ENCODE measurements at places on chromosomes 2 and 18.

DNA sequence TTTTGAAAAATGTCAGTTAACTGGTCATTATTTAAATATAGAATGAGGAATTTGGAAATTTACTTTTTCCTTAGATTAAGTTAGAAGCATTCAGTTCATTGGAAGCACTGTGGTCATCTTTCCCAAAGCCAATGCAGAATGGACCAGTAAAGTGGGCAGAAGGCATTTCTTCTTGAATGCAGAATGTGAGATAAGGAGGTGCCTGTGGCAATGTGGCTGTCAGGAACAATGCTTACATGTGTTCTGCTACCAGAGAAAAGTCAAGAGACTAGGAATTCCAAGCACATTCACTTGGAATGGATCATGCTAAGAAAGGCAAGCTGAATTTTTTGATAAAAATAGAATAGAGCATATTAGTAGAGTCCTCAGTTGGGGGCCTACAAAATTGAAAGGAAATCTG, 295.0 kb upstream of the KCNH7 start:
- DNase-seq: no peak

GRCh38 chr2:47208852-47209606, 53.9 kb upstream of the STPG4 start:
- DNase-seq: no peak

DNA sequence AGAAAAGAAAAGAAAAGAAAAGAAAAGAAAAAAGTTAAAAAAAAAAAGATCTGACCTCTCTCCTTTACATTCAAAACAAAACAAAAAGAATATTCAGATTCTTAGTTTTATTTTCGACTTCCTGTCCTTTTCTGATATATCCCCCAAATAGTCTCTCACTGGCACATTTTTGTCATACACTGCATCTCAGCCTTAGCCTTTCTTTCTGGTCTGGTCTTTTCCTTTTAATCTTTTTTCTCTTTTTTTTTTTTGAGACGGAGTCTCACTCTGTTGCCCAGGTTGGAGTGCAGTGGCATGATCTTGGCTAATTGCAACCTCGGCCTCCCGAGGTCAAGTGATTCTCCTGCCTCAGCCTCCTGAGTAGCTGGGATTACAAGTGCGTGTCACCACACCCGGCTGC, 1.6 kb upstream of the RIOK3 start:
- no peak for DNase-seq

GRCh38 chr2:7281231-7282201, 364.3 kb downstream of the RNF144A start:
- no peak for DNase-seq

DNA sequence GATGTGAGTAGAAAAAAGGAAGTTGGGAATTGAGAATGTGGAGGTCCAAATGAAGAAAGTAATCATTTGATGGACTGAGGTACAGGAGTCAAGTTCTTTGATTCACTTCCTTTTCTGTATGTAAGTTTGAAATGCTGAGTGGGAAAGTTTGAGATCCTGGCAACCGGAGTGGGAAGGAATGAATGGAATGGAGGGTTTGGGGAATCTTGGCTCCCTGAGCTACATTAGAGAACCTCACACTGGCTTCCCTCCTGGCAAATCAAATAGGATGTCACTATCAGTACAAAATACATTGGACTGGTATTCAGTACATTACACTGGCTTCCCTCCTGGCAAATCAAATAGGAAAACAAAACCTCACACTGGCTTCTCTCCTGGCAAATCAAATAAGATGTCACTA, 9.8 kb upstream of the RNF138 start:
- DNase-seq: no peak

- no peak for DNase-seq
Observed at GRCh38 chr2:149989447-149990063, 402.0 kb upstream of the MMADHC start.

DNA sequence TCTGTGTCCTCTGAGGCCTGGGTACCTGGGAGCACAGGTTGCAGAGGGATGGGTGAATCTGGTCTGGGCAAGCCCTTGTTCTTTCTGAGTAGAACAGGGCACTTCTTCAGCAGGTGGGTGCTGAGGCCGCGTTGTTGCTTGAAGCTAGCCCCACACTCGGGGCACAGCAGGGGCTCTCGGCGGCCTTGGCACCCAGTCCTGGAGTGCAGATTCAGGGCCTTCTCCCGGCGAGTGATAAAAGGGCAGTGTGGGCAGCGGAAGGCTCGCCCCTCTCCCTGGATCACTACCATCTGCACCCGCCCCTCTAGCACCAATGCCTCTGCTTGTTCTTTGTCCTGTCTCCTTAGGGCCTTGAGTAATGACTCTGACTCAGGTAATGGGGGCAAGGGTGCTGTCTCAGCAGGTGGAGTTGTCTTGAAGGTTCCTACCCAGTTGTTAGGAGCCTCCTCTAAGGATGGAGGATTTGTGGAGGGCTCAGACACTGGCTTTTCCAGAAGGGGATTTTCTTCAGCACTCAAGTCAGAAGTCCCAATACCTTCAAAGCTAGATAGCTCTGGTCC, 15.6 kb downstream of the ZNF142 start:
- no peak for DNase-seq

GRCh38 chr2:67311536-67311935, 85.6 kb upstream of the ETAA1 start:
- DNase-seq: no peak

DNA sequence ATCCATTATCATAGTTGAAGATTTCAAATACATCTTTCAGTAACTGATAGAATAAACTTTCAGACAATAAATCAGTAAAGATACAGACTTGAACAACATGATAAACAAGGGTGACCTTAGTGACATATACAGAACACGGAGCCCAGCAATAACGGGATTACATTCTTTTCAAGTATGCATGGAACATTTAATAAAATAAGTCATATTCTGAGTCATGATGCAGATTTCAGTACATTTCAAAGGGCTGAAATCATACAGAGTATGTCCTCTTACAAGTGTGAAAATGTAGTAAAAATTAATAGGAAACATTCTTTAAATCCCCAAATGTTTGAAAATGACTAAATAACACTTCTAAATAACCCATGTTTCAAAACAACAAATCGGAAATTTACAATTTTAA, 17.2 kb upstream of the KLHL29 start:
- no peak for DNase-seq

- DNase-seq: no peak
Observed at GRCh38 chr18:9712611-9713010, 4.5 kb downstream of the RAB31 start.
